ENCODE measurements at places on chromosomes 5 and 9.

DNA sequence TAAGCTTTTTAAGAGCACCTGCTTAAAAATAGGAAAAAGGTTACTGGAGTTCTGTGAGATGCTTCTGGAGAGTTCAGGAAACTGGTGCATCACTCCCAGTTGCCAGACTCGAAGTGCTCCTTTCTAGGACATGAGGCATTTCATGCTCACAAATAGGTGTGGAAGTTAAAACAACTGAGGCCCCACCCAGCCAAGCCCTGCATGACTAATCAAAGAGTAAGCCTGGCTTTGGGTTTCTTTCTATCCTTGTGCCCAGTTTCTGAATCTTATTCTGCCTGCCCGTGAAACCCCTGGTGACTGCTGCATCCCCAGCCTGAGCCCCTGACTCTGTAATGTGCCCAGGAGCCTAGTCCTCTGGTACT lies 7.7 kb downstream of the SPINK9 start:
- no peak for DNase-seq

GRCh38 chr9:89945133-89945532 lies 340.3 kb downstream of the GADD45G start:
- no peak for DNase-seq

DNA sequence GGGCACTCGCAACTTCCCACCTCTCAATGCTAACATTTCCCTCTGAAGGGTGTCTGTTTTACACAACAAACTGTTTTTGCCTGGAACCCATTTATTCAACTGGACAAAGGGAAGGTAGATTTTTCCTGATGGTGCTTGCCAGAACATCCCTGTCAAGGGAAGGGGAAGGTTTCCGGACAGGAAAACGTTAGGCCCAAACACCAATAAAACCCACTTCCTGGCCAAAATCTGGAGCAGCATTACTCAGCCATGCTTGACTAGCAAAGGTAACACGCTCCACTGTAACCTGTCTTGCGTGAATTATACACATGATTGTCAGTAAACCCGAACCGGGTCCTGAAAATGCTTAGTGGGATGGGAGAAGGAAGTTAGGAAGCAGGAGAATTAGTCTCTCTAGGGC lies 90.2 kb downstream of the SAXO1 start:
- no peak for DNase-seq

- DNase-seq, result no peak
Measured at GRCh38 chr5:136031711-136032110, 2.9 kb downstream of the TGFBI start.
